HCT116 (cell line): ENCODE measurements at places on chromosomes 3 and 15.

DNA sequence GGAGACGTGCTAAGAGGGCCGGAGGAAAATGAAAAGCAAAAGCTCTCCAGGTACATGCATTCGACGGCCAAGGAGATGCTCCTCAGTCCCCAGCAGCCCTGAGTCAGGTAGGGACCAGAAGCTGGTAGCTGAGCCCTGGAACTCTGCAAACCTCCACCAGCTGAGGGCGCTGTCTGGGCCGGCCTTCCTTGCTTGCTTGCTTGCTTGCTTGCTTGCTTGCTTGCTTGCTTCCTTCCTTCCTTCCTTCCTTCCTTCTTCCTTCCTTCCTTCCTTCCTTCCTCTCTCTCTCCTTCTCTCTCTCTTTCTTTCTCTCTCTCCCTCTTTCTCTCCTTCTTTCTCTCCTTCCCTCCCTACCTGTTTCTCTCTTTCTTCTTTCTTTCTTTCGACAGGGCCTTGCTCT lies 94.6 kb upstream of the RASGRF1 start:
- DNase-seq, result peak; percentile 50

DNA sequence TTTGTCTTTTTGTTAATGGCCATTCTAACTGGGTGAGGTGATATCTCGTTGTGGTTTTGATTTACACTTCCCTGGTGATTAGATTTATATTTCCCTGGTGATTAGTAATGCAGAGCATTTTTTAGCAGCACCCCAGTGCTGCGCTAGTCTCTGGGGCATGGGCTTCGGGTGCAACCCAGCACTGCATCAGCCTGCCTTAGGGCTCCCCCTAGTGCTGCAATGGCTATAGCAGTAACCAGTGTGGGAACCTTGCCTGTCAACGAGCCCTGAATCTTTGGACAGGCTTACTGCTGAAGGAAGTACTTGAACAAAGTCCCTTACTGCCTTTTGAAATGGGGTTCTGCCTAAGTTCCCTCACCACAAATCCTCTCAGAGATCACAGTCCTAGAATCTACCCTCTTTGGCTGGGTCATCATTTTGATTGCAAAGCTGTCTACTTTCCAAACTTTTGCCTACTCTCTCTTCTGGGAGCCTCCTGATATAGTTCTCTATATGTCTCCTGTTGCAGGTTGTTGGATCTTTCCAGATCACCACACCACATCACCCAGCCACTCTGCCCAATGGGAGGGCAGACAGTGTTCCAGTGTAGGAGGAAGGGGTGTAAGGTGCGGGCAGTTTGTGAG lies 79.2 kb upstream of the CCNL1 start:
- peak; percentile 46 for DNase-seq

DNA sequence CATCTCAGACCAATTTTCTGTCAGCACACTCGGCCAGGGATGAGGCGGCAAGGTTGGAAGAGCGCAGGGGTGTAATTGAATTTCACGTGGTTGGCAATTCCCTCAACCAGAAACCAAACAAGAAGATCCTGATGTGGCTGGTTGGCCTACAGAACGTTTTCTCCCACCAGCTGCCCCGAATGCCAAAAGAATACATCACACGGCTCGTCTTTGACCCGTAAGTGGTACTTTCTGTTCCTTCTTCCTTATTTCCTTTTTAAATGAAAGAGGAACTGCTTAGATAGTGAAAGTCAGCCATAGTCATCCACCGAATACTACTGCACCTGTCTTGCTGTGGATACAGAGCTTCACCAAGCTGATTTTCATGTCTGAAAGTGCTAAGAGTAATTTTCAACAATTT lies 60.1 kb downstream of the SGO1 start:
- no peak for DNase-seq

- no peak for DNase-seq
Measured at GRCh38 chr3:50581459-50581842, 12.1 kb downstream of the HEMK1 start.

DNA sequence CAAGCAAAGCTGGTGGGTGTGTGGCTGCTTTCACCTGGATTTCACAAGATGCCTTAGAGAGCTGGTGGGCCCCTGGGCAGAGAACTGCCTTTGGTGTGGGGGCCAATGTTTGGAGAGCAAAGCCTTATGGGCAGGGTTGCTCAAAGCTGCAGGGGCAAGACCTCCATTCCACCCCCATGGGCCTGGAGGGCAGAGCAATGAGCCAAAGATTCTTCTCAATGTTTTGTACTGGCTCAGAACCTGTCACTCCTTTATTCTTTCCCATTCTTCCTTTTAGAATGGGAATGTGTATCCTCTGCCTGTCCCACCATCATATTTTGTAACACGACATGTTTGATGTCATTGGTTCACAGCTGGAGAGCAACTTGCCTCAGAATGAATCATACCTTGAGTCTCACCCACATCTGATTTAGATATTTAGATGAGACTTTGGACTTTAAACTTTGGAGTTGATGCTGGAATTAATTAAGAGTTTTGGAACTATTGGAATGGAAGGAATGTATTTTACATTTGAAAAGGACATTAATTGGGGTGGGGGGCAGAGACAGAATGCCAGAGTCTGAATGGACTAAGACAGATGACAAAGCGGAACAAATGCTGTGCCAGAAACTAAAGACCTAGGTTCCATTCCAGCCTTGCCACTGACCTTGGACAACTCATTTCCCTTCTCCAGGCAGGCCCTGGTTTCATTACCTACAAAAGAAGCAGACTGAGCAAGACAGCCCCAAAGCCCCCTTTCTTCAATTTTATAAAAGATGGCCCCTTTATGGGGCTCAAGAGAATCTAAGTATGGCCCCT lies 72.9 kb downstream of the DAPK2 start:
- no peak for DNase-seq

DNA sequence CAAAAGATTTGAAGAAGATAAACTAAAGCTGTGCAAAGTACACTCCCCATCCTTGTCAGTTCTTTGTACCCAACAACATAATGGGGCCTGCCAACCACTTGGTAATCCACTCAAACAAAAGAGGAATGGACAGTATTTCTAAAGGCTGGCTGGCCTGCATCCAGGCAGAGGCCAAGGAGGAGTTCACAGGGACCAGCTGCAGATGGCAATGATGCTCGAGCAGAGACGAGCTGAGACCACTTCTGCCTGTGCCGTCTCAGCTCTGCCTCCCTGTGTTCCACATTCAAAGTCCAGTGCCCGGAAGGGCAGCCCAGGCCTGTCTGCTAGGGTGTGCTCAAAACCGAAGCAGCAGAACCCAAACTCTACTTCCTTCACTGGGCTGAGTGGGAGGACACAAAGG lies 14.3 kb downstream of the CXCR6 start:
- DNase-seq, result no peak

DNA sequence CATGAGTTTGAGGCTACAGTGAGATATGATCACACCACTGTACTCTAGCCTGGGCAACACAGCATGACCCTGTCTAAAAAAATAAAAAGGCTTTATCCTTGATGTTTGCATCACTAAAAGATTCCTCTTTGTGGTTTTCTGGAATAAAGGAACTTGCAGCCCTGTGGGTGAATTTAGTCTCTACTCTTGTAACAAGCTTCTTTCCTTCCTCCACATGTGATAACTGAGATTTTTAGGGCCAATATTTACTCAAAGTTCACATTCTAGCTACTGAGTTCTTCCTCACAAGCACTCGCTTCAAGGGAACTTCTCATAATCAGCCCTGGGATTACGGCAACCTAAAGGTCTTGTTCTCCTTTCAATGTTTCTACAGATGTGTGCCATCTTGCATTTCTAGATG lies 24.6 kb downstream of the COMMD2 start:
- no peak for DNase-seq

- no peak for DNase-seq
Measured at GRCh38 chr3:170346481-170347392, 10.8 kb upstream of the SKIL start.

GRCh38 chr3:30544812-30545211 lies 61.6 kb upstream of the TGFBR2 start:
- DNase-seq, result no peak

GRCh38 chr3:183564046-183564445 lies 8.5 kb upstream of the KLHL6 start:
- no peak for DNase-seq

GRCh38 chr3:7447197-7447769 lies 586.4 kb downstream of the GRM7 start:
- no peak for DNase-seq

- DNase-seq, result no peak
Measured at GRCh38 chr15:79009379-79009778, 64.5 kb upstream of the CTSH start.

DNA sequence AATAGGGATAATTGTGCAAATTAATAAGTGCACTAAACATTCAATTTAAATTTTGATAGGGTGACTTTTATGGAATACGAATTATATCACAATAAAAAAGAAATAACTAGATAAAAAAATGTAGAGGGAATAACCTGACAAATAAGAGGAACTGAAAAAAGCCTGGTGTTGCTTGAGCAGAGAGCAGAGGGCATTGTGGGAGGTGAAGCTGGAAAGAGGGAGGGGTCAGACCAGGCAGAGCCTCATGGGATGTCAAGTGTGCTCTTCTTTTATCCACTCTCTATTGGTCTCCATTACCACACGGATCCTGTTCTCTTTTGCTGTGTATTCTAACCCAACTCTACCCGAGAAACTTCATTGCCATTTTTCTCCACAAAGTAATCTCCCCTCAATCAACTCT lies 264.0 kb upstream of the CRBN start:
- DNase-seq, result no peak

DNA sequence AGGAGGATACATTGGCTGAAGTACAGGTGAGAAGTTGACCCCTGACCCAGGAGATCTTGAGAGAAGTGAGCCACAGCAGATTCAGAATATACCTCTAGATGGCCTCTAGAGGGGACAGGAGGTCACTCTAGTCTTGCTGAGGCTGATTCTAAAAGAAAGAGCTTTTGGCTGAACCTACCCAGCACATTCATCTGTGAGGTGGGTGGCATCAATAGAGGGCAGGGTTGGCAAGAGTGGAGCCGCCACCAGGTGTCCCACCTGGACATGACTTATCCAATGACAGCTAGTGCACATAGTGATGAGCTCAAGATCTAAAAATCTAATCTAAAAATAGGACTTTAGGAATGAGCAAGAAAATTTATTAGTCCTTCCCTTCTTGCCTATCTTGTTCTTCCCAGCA lies 51.6 kb downstream of the CYP19A1 start:
- DNase-seq, result no peak

- DNase-seq, result no peak
Measured at GRCh38 chr3:11438646-11439045, 166.4 kb downstream of the ATG7 start.

DNA sequence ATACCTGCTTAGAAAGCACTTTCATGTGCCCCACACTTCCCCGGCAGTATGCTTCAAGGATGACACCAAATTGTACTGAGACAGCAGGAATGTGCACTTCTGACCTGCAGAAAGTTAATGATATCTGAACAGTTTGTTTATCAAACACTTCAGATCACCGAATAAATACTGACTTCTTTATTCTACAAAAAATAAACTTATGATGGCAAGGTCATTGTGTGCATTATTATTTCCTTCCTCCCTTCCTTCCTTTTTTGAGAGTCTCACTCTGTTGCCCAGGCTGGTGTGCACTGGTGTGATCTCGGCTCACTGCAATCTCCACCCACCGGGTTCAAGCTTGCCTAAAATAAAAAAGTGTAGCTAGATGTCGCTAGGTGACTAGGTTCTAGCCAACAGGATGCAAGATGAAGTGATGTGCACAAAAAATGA lies 80.3 kb downstream of the FAIM start:
- DNase-seq, result no peak

- no peak for DNase-seq
Measured at GRCh38 chr3:128222796-128223385, 69.6 kb downstream of the EEFSEC start.

DNA sequence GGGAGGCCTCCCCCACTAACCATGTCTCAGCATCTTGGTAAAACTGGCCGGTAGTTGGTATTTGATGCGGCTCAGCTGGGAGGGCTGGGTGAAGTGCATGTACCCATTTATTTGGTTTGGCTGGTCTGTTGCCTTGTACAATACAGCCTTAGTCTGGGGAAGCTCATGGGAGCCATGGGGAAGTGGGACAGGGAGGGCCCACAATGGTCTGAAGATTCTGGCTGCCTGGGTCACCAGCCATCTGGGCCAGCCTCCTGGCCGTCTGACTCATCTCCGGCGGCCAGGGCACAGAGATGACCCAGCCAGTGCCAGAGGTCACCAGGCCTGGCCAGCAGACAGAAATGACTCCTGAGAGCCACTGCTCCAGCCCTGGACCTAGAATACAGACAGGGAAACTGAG lies 51.6 kb upstream of the SMAD6 start:
- no peak for DNase-seq

DNA sequence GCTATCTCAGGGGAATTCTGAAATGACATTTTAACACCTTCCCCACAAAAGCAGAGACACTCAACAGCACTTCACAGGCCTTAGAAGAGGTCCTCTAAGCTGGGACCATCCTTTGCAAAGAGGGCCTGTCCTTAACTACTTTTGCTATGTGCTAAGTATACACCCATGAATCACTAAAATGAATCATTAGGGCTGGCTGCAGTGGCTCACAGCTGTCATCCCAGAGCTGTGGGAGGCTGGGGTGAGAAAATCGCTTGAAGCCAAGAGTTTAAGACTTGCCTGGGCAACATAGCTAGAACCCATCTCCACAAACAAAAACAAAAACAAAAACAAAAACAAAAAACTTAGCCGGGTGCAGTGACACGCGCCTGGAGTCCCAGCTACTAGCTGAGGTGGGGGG lies 53.9 kb upstream of the MELTF start:
- DNase-seq, result no peak

GRCh38 chr3:150365132-150365604 lies 42.9 kb upstream of the TSC22D2 start:
- peak; percentile 69 for DNase-seq

- no peak for DNase-seq
Measured at GRCh38 chr3:188673646-188674186, 498.1 kb upstream of the TPRG1 start.

DNA sequence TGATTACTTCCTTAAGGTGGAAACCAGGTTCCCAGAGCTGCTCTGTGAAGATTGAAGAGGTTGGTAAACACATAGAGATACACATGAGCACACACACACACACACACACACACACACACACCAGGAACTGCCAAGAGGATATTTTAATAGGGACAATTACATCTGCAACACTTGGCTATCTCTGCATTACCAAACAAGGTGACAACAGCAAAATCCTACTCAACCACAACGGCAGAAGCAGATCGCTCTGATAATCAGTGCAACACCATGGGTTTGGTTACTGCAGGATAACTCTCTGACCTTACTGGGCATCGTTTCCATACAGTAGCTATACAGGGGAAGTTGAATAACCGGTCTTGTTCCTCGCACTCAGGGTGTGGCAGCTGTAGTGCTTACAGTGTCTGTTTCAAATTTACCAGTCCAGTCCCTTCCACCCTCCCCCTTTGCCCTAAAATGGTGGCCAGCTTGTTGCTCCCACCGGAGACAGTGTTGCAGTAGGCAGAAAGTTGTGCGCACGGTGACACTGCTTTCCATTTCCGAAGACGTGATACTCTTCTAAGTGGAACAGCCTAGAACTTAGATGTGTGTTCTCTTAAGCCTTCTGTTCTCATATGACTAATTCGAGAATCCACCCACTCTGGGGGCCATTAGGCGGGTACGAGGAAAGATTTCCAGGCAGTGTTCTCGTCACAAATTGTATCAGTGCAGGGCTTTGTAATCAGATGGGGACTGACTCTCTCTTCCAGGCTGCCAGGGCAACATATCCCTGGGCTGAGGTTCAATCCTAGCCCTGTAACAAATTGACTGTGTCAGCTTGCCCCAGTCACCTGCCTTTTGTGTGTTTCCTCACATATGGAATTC lies 176.2 kb downstream of the P3H2 start:
- DNase-seq, result no peak

GRCh38 chr3:78926523-78926922 lies 841.3 kb downstream of the ROBO1 start:
- no peak for DNase-seq

GRCh38 chr15:41989573-41990242 lies 17.4 kb upstream of the EHD4 start:
- DNase-seq, result peak; percentile 55
